ENCODE measurements at places on chromosomes 16 and 17.
A peak's percentile ranks its signal among the peaks of the same experiment; 100 is the strongest.

DNA sequence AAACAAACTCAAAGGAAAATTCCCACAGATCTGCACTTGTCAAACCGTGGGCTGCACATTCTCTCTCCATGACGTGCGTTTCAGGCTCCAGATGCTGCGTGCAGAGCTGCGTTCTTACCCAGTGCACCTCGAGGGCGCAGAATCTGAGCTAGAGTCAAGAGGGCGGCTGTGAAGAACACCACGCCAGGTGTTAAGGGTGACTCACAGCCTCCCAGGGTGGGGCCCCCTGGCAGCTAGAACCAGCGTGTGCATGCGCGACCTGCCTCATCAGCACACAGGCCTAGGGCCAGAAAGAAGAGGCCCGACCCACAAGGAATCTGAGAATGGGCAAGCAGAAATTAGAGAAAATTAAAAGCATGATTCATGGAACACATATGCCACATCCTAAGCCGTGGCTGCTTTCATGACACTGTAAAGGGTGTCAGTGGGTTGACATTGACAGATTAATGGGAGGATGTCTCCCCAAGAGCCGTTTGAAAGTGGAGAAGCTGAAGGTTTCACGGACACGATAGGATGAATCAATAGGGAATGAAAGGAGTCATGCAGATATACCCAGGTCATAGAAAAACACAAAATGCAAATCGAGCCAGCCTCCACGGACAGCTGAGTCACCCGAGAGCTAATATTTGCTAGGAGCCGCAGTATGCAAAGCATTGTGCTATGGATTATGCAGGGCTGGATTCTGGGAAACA lies 29.0 kb downstream of the MARCHF10 start:
- peak; percentile 72 for DNase-seq

DNA sequence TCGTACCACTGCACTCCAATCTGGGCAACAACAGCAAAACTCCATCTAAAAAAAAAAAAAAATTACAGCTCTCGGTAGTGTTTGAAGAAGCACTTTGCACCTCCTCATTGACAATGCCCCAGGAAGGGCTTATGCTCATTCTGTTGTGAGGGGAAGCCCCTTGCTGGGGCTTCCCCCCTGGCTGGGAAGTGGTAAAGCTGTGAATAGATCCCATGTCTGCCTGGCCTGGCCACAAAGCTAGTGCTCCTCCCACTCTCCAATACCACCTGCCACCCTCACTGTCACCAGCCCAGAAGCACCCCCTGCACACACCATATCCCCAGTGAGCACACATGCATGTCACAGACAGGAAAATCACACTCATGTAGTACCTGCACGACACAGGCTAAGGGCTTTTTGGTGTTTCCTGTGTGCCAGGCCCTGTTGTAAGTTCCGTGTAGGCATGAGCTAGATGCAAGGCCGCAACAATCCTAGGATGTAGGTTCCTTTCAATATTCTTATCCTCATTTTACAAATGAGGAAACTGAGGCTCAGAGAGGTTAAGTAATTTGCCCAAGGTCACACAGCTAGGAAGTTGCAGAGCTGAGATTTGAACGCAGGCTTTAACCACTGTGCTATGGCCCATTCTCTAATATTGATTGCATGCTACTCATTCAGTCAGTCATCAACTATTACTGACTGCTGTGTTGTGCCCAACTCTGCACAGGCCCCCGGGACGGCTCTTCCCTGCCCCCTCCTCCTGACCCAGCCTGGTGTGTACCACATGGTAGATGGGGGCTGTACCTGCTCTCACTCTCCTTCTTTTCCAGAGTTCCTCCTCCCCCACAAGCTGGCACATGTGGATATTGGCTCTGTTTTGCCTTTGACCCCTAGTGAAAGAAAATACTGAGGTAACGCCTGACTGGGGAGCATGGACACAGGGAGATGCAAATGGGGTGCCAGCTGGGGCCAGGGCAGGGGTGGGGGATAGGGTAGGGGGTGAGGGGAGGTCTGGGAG lies 11.9 kb upstream of the COL1A1 start:
- DNase-seq: no peak

- no peak for DNase-seq
These were observed 46.1 kb downstream of the ABCA8 start for GRCh38 chr17:68909066-68909465.

- DNase-seq: no peak
These were observed 29.9 kb downstream of the PEMT start for GRCh38 chr17:17561408-17562145.

DNA sequence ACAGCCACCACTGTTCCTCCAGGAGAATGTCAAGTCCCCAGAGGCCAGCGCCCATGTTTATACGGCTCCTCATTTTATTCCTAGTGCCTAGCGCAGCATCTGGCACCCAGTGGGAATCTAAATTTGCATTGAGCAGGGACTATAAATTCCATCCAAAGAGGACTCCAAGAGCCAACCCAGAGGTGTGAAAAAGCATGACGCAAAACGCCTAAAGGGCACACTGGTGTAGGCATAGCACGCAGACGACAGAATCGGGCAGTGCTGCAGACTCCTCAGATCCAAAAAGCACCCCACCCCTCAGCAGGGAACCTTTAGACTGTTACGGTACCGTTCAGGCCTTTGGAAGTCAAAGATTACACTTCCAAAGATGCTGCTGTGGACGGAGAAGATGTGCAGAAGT lies 19.5 kb downstream of the TEKT5 start:
- DNase-seq: no peak

DNA sequence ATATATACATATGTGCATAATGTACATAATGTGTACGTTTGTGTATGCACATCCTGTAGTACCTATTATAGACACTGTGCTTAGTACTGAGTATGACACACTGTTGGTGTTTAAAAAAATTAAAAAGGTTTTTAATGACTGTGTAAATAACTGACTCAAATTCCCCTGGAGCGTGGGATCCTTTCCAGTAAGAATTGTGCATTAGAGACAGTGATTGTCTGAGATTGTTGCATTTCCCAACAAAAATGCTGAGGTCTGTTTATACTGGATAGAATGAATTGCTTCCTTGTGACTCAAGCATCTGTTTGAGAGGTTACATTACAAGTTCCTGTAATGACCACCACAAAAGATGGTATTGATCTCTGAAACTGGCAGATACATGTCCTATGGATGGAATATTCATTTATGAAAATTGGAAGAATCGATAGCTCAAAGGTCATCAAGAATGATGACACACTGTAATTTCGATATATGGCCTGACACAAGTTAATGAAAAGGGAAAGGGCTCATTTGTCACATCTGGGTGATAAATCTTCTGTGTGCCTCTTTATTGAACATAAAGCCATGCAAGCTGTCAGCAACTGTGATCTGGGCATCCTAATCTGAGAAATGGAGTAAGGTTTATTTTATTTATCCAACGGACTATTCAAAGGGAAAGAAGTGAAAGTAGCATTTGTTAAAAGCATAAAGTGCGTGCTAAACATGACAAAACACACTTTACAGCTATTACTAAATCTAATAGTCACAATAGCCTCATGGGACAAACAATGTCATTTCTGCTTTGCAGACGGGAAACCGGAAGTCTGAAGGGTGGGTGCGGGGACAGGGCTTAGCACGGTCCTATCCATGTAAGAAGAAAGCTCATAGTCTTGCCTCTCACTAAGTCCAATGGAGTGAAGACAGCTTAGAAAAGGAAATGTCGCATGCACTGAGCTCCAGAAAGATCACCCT lies 228.8 kb downstream of the CDH11 start:
- no peak for DNase-seq

DNA sequence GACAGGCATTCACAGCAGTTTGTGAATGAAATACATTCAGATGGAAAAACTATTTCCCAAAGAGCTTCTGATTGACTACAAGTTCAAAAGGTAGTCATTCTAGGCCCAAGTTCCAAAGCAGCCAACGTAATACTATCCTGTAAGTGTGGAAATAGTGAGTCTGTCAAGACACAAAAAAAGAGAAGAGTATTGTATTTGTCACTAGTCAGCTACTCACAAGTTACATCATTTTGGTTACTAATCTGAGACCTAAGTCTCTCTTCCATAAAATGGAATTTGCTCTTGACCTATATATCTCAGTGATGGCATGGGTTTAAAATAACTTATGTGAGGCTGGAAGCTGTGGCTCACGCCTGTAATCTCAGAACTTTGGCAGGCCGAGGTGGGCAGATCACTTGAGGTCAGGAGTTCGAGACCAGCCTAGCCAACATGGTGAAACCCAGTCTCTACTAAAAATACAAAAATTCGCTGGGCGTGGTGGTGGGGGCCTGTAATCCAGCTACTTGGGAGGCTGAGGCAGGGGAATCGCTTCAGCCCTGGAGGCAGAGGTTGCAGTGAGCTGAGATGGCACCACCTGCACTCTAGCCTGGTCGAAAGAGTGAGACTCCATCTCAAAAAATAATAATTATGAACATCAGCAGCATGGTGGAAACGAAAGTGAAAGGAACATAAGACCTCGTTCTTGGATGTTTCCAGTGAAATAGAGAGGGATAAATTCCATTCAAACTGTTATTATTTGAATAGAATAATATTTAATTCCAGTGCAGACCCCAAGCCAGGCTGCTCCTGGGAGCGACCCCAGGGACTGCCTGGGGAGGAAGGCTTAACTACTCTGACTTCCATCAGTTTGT lies 2.9 kb downstream of the CMC2 start:
- DNase-seq: no peak

GRCh38 chr17:40576113-40576740 lies 11.0 kb upstream of the CCR7 start:
- no peak for DNase-seq

- no peak for DNase-seq
These were observed 57.4 kb downstream of the PIPOX start for GRCh38 chr17:29100296-29100695.

DNA sequence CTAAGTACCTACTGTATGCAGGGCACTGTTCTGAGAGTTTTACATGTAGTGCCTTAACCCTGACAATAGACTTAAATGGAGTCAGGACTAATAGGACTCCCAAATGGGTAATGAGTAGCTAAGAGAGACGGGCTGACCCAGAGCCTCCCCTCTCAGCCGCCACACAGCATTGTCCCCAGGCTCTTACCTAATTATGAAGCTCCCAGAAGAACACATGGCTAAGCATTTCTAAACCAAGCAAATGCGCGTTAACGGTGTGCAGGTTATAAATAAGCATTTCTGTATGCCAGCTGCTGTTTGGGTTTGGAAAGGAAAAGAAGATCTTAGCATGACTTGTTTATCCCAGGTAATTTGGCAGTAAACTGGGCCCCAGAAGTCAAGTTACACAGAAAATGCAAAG lies 14.3 kb downstream of the KATNIP start:
- no peak for DNase-seq

GRCh38 chr17:82228842-82229697 lies at the start of gene SLC16A3:
SLC16A3 (plus strand) TSS chr17:82229042; CDS start chr17:82236009, 6,967 bp downstream.
- peak; percentile 22 for DNase-seq

GRCh38 chr17:19935169-19935568 lies 42.5 kb downstream of the AKAP10 start:
- DNase-seq: no peak

DNA sequence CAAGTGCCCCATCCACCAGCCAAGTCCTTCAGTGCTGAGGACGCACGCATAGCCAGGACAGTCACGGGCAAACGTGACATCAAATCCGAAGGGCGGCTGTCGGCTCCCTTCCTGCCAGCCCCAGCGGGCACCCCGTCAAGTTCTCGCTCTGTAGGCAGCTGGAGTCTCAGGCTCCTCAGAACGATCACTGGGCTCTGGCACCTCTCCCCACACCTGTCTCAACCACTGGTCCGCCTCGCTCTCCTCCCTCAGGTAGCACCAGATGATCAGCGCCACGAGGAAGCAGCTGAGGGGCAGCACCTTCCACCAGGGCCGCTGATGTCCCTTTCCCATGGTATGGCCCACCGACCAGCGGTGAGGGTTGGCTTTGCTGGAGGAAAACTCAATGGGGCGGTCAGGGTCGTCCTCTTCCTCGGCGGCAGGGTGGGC lies 422 bp downstream of the UQCC4 start:
- DNase-seq: no peak

DNA sequence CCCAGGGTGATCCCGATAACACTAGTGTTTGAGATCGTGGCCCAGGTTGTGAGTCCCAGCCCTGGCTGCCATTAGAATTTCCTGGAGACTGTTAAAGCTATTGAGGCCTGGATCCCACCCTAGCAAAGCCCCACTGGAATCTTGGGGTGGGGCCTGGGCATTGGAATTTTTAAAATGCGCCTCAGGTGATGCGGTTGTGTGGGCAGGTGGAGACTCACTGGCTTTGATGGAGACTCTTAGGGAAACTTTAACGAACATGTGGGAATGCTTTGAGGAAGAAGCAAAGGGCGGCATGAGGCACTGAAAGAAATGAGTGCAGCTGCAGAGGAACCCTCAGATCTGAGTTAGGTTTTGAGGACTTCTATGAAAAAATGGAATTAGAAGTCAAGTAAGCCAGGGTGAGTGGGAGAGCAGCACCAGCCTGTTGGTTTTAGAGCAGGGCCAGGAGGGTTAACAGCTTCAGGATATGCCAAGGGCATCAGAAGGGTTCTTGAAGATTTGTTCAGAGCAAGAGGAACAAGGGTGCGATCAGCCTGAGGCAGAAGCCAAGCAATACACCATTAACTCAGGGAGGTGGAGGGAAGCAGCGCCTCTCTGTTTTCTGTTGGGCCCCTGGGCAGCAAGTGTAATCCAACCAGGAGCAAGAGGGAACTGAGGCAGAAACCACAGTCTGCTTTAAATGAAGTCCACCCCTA lies 42.5 kb downstream of the KSR1 start:
- DNase-seq: no peak

DNA sequence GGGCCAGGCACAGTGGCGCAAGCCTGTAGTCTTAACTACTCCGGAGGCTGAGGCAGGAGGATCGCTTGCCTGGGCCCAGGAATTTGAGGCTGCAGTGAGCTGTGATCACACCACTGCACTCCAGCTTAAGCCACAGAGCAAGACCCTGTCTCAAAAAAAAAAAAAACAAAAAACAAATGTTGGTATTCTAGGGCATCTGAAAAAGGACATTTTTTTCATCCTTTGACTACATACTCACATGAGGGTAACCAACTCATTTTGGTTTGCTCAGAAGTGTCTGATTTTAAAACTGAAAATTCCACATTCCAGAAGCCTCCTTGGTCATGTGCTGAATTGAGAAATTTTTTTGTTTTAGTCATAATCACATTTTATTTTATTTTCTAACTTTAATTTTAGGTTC lies 12.7 kb upstream of the C16orf82 start:
- no peak for DNase-seq

GRCh38 chr16:62832214-62832613 lies 796.0 kb upstream of the CDH8 start:
- no peak for DNase-seq

GRCh38 chr16:66610111-66610820 lies 5.8 kb downstream of the CMTM3 start:
- no peak for DNase-seq

GRCh38 chr17:43438626-43439025 lies 39.8 kb downstream of the ARL4D start:
- DNase-seq: no peak
